CD4-positive, alpha-beta memory T cell (primary cell): ENCODE measurements at places on chromosomes 13 and 19. TPM values are rescaled to one million over a fixed set of nuclear protein-coding genes. Genes with fewer than 3 reads are reported as not detected.
A peak's percentile ranks its signal among the peaks of the same experiment; 100 is the strongest.

The IGFL3 gene
- total RNA-seq = not detected

DNA sequence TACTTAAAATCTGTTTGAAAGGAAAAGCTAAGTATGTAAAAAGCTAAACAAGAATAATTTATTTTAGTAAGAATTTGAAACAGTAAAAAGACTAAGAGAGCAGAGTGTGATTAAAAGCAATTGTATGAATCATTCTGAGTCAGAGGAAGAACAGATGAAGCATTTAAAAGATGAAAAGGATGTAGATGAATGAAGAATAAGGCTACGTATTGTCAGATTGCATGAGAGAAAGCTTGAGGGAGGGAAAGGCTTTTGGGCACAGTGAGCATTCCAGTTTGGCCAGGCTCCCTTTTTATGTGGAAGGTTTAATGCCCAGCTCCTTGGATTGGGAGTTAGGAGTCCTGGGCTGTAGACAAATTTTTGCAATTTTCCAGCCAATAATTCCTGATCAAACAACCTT, 117.7 kb downstream of the FREM2 start:
- DNase-seq = no peak

The TMEM59L gene
- not detected for total RNA-seq

DNA sequence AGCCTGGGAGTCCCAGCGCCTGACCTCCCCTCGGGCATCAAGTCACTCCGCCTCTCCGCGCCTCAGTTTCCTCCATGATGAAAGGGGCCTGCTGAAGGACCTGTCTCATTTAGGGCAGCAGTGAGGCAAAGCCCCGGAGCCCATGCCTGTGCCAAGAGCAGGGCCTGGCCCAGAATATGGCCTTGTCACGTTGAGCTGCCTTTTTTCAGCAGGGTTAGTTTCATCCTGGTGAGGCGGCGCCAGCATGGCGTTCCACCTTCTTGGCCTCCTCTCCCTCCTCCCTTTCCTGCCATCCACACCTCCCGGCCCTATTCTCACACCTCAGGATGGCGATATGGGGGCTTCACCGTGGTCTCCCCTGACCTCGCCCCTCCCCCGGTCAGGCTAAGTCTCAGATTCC, 30.2 kb downstream of the PAK4 start:
- DNase-seq = no peak

- DNase-seq = no peak
These were observed 76.9 kb upstream of the SHISA2 start for GRCh38 chr13:26128676-26129075.

GRCh38 chr13:94480672-94481145, 1.2 kb upstream of the DCT start:
- no peak for DNase-seq

The LAIR1 gene
- 59.8 TPM for total RNA-seq

The CACNA1A gene
- total RNA-seq = 0.35 TPM

- DNase-seq = peak; percentile 48
These were observed 2.6 kb downstream of the BBC3 start for GRCh38 chr19:47228168-47228936.

- no peak for DNase-seq
These were observed 27.1 kb downstream of the STK24 start for GRCh38 chr13:98549728-98550317.

DNA sequence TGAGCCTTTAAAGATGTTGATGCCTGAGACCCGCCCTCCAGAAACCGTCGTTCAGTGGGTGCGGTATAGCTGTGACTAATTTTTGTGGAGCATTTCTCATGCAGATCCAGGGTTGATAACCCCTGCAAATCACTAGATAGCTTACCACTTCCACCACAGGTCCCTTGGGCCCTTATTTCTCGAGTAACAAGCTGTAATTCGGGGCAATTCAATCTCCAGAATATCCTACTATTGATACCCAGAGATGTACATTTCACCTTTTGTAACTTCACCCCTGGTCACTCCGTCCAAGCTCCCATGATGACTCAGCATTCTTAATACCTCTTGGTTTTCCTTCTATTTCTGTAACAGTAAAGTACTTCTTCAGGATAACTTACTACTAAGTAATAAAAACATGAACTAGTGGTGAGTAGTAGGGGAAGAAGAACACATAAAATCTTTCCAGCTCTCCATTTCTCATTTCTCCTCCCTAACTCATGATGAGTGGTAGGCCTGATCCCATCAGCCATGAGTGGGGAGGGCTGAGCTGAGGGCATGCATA, 71.9 kb upstream of the UBL3 start:
- no peak for DNase-seq

The ZNF850 gene
- 3.7 TPM for total RNA-seq

The MBD3L3 gene
- not detected for total RNA-seq

DNA sequence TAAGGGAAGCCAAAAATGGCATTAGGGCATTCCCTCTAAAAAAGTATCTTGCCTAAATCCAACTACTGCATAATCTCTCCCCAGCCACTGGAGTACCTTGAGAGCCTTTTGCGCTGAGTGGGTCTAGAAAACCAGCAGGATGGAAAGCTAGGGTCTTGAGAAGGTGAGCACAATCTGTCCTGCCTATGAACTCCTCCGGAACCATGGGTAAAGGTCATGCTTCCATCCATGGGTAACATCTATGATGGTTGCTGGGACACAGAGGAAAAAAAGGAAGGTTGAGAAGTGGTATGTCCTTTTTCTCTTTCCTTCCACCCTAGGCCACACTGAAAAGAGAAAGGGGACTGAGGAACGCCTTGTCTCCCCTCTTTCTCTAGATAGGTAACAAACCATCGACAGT, 52.4 kb downstream of the ZNF676 start:
- no peak for DNase-seq

DNA sequence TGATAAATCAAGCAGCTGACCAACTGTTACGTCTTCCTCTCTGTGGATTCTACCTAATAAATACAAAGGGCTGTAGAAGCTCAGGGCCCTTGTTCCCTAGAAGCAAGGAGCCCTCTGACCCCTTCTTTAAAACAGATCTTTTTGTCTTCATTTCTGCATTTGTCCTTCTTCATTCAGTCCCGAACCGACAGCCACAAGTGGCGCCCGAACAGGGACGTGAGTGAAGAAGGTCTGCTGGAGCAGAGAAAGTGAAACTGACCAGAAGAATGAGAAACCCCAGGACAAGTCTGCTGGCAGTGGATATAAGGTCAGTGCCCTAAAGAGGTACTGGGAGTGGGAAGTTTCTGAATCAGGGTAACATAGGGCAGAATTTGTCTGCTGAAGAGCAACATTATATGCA, 13.1 kb downstream of the ZNF773 start:
- no peak for DNase-seq

GRCh38 chr13:82323101-82323500, 1559.2 kb downstream of the SLITRK1 start:
- no peak for DNase-seq

The NPHS1 gene
- total RNA-seq = not detected

GRCh38 chr19:42363614-42364346, 26.3 kb downstream of the CNFN start:
- DNase-seq = no peak

DNA sequence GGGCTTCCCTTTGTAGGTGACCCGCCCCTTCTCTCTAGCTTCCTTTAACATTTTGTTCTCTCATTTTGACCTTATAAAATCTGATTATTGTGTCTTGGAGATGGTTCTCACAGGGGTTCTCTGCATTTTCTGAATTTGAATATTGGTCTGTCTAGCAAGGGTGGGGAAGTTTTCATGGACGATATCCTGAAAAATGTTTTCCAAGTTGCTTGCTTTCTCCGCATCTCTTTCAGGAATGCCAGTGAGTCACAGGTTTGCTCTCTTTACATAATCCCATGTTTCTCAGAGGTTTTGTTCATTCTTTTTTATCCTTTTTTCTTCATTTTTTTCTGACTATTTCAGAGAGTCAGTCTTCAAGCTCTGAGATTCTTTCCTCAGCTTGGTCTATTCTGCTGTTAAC, 53.6 kb downstream of the POSTN start:
- DNase-seq = no peak

DNA sequence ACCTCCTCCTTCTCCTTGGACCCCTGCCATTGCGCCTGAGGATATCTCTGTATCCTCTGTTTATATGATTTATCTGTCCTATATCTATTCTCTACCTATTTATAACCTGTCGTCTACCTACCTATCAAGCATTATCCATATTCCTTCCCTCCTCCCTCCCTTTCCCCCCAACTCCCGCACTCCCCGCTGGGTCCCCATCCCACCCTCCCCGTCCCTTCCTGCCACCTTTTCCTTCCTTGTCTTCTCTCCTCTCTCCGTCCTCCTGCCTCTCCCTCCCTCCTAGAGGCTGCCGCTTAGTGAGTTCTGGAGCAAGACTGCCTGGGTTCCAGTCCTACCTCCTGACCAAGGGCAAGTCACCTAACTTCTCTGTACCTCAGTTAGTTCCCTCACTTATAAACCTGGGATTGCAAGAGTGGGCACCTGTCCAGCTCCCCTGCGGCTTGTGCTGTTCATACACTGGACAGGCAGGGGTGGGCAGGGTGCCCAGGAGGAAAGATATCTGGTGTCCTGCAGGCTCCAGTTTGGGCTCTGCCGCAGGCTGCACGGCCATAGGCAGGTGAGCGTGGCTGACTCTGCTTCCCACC, 16.1 kb downstream of the TTYH1 start:
- DNase-seq = no peak

The TUBA3C gene
- total RNA-seq = not detected

DNA sequence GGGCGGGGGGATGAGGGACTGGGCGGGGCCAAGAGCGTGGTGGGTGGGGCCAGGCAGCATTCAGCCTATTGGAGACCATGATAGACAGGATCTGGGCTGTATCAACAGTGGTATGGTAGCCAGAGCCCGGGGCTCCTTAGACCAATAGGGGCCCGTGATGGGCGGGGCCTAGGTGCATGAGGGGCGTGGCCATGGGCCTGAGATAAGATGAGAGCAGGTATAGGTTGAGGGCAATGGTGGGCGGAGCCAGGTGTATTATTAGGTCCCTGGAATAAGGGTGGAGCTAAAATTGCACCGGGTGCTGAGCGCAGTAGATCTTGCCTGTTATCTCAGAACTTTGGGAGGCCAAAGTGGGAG, 5.3 kb downstream of the ABCA7 start:
- DNase-seq = peak; percentile 72

- peak; percentile 28 for DNase-seq
These were observed 12.8 kb upstream of the SELENOW start for GRCh38 chr19:47765523-47766358.

DNA sequence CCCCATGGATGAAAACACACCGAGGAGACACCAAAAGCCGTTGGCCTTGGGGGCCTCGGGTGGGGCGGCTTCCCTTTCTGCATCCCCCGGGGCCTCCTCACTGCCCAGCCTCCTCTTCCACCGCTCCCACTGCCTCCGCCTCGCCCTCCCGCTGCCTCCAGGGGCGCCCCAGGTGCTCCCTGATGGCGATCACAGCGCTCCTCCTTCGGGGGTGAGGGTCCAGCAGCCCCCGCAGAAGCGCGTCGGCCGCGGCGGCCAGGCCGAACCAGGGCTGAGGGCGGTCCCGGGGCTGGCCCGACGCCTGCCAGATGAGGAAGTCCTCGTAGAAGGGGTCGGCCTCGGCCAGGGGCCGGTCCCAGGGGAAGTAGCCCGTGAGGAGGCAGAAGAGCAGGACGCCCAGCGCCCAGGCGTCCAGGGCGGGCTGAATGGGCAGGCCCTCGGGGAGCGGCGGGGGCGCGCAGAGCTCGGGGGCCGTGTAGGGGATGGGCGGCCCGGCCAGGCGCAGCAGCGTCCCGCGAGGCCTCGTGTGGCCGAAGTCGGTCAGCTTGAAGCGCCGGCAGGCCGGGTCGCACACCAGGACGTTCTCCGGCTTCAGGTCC, 7.2 kb downstream of the SBK2 start:
- DNase-seq = no peak

DNA sequence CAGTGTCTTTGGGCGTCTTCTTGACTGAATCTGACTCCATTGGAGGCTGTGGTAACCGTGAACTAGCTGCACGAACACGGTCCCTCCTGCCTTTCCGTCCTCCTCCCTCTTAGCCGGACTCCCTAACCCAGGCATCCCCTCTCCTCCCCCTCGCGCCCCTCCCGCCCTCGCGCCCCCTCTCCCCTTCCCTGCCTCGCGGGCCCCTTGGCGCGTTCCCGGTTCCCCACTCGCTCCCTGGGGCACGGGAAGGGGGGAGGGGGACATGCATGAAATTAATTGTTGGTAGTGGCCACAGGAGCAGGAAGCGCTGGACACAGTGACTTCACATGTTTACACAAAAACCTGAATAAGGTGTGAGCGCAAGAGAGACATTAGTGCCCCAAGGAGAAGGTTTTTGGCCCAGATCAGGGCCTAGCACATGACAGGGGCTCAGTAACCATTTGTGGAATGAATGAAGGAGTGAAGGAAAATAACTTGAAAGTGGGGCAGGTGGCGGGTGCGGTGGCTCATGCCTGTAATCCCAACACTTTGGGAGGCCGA, 279 bp downstream of the DMRTC2 start:
- DNase-seq = no peak

The ASF1B gene
- total RNA-seq = 3.0 TPM

DNA sequence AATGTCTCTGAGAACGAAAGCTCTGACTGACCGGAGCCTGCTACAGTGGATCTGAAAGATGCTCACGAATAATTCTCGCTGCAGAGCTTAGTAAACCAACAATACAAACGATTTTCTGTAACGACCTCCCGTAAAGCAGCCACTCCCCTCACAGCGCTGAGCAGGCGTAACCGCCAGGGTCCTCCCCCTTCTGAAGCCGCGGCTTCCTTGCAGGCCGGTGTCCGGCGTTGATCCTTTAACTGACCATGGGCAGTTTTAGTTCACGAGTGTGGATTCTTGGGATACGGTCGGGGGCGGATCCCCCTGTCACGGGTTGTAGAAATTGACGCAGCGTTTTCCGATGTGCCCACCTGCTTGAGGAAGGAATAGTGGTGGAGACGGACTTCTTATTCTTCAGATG, 75.9 kb downstream of the ATP11A start:
- no peak for DNase-seq

DNA sequence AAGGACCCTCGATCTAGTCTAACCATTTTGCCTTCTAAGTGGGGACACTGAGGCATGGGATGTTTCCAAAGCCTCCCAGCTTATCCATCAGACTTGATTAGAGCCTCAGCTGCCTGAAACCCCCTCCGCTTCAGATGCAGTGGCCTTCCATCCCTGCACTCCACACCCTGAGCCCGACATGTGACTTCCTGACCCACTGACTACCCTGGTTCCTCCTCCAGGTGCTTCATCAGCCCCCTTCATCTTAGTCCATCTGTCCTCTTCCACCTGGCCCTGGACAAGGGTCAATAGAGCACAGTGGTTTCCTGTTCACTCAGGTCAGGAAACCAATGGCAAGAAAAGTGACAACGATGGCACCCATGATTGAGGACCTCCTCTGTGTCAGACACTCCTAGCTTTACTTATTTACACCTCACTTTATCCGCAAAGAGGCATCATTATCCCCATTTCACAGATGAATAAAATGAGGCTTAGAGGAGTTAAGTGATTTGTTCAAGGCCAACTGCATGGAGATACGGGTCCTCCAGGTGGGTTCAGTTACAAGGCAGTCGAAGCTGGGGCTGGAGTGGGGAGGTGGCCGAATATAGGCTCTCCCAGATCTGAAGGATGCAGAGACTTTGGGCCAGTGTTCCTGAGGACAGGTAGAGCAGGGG, 81.6 kb upstream of the TM9SF2 start:
- DNase-seq = no peak

DNA sequence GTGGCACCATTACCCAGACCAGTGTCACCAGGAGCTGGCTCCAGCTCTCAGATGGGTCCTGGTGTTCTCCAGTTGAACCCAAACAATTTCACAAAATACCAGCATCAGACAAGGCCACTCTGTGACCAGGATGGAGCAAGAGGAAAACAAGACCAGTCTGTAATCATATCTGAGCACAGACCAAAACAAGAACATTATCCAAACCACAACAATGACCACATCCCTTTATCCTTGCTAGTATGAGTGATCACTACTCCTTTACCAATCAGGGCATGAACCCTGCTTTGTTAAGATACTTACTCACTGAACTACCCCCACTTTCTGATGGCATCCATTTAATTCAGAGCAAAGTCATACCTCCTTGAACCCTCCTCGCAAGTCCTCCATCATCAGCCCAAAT, 145.9 kb downstream of the NUFIP1 start:
- no peak for DNase-seq

The ANKLE1 gene
- 5.1 TPM for total RNA-seq
